Neural progenitor cell (in vitro differentiated cells): ENCODE measurements at places on chromosomes 1 and 21. TPM values are rescaled to one million over a fixed set of nuclear protein-coding genes. Genes with fewer than 3 reads are reported as not detected.

PSRC1 gene
- 78.1 and 134 TPM in 2 replicates for total RNA-seq

DNA sequence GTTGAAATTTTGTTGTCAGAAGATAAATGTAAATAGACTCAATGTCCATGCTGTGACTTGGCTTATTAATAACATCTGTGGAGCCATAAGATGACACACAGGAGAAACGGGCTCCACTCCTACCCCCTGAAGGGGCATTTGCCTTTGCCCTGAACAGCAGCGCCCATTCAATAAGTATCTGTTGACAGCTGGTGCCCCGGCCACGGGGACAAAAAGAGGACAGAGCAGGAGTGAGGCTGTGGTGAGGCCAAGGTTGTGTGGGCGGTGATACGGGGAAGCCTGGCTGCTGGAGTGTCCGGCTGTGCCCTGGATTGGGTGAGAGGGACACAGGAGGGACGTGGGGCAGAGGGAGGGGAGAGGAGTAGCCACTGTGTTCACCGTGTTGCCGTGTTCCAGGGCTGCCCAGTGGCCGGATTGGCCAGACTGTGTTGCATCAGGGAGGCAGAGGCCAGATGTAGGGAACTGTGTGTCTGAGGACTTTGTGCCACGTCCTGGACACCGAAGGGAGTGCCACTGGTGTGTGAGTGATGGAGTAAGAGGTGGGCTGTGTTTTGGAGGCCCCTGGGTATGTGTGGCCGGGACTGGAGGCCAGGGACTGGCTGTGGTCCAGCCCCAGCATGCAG, 15.1 kb downstream of the PRMT2 start:
- peaks cover 29% of the 10 kb centered on the region for H3K36me3 ChIP-seq
- H3K4me3 ChIP-seq, result no peak overlapping the region
- no peak for DNase-seq
- H3K27me3 ChIP-seq, result no peaks in the 10 kb centered on the region

DNA sequence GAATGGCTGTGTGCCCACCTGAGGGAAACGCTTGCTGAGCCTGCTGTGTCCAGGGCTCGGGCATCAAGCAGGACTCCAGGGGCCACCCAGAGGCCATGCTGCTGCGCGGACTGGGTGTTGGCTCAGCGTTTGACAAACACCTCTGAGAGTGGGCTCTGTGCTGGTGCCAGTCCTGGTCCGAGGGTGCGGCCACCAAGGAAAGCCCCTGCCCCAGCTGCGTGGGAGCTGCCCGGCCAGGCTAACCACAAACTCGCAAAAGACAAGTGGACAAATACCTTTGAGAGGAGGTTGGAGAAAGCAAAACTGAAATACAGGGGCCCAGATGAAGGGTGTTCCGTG, 65.6 kb upstream of the TTC34 start:
- H3K36me3 ChIP-seq, result no peaks in the 10 kb centered on the region
- no peaks in the 10 kb centered on the region for H3K27me3 ChIP-seq
- no peaks in the 10 kb centered on the region for H3K4me1 ChIP-seq
- no peak for DNase-seq
- H3K27ac ChIP-seq, result no peak overlapping the region

- H3K27me3 ChIP-seq, result no peaks in the 10 kb centered on the region
- H3K4me1 ChIP-seq, result peaks cover 37% of the 10 kb centered on the region
- no peaks in the 10 kb centered on the region for H3K36me3 ChIP-seq
- peak; percentile 75 for DNase-seq
- peak overlapping the region; percentile 57 for H3K27ac ChIP-seq
These were observed 10.8 kb downstream of the SLC37A1 start for GRCh38 chr21:42524341-42525028.

DNA sequence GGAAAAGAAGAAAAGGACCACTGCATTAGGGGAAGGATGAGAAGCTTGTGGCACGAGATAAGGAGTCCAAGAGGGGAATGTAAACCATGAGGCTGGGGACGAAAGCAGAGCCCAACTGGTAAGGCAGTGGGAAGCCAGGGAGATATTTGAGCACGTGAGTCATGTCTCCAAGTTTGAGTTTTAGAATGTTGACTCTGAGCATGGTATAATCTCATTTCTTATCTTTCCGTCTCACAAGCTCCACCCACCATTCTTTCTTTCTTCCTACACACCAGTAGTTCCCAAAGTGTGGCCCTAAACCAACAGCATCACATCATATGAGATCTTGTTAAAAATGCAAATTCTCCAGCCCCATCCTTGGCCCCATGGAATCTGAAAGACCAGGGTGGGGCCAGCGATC, 145.3 kb downstream of the PLPP3 start:
- no peaks in the 10 kb centered on the region for H3K27me3 ChIP-seq
- no peak overlapping the region for H3K27ac ChIP-seq
- no peak overlapping the region for H3K4me3 ChIP-seq
- H3K36me3 ChIP-seq, result no peaks in the 10 kb centered on the region
- H3K4me1 ChIP-seq, result peaks cover 89% of the 10 kb centered on the region
